Stimulated activated effector memory CD8-positive, alpha-beta T cell treated with anti-CD3 and anti-CD28 coated beads, Interleukin-12 subunit alpha, Interleukin-12 subunit beta, amount 100 ng/mL, for 72 hours (primary cell): ENCODE measurements at places on chromosomes 2 and 18.

DNA sequence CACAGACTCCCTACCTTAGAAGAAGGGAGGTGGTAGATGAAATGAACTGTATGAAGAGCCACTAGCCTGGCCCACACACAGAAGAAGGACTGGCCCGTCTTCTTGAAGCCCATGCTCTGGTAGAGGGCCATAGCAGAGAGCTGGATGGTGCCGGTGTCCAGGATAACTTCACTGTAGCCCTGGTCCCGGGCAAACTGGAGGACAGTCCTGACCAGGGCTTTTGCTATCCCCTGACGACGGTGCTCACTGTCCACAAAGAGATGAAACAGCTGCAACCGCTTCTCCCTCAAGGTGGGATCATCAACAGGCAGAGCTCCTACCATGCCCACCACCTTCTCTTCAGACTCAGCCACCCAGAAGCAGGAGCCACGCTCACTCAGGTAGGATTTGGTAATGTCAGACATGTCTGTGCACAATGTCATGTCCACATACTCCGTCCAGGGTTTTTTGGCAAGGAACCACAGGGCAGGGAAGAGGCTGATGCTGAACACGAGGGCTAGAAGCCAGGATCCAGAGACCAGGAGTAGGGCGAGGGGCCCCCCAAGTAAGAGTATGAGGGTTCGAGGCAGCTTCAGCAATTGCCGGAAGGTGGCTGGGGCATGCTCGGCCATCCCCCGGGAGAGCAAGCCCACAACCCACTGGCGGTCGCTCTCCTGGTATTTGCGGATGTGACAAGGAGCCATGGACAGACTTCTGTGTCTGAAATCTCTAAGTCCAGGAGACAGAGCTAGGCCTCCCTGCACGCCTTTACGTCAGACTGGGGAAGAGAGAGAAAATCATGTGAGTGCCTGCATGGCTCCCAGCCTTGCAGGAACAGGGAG, 1.1 kb downstream of the NAT8 start:
- no peak for DNase-seq

- no peak for DNase-seq
Observed at GRCh38 chr18:21584391-21584790, 16.1 kb downstream of the ESCO1 start.

- DNase-seq: no peak
Observed at GRCh38 chr18:13703899-13704298, 22.5 kb downstream of the FAM210A start.

- DNase-seq: no peak
Observed at GRCh38 chr18:69996417-69996816, 48.7 kb upstream of the CD226 start.

GRCh38 chr2:220915092-220915623, 656.9 kb downstream of the EPHA4 start:
- no peak for DNase-seq

- DNase-seq: no peak
Observed at GRCh38 chr2:55146263-55146662, 85.8 kb downstream of the CLHC1 start.

DNA sequence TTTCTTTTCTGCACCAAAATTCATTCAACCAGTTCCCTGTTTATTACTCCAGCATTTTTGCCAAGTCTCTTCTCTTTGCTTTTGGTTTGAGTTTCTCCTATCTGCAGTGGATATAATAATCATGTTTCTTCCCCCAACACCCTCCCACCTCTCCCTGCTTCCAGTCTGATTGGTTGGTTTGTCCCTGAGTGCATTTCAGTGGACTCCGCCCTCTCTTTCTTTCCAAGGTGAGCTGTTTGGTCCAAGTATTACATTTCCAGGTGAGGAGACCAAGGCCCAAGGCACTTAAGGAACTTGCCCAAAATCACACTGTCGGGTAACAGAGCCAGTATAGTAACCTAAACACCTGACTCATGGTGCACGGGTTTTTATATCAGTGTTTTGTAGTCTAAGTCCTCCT, 17.7 kb downstream of the MRO start:
- DNase-seq: no peak

- DNase-seq: no peak
Observed at GRCh38 chr18:2683055-2683454, 27.5 kb downstream of the SMCHD1 start.

- no peak for DNase-seq
Observed at GRCh38 chr2:115867024-115867423, 1424.6 kb downstream of the DPP10 start.

DNA sequence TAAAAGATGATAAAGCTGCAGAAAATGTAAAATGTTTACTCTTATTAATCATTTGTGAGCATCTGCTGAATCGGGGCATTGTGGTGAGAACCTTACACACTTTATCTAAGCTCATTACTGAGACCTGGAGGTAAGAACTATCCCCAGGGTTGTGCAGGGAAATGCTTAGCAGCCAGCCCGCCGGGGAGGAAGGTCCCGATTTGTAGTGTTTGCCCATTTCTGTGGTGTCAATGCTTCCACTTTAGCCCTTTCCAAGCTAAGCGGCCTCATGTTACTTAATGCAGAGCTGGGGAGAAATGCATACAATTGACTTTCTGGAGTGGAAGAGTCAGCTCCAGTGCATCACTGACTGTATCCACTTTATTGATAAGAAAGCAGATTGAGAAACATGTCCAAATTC, 20.8 kb upstream of the KCNK3 start:
- DNase-seq: no peak
